ENCODE measurements at places on chromosomes 3 and 15.
A peak's percentile ranks its signal among the peaks of the same experiment; 100 is the strongest.

GRCh38 chr3:94336046-94336753 lies 273.3 kb downstream of the NSUN3 start:
- peak; percentile 15 for DNase-seq

GRCh38 chr3:129507181-129507831 lies 21.1 kb upstream of the RHO start:
- no peak for DNase-seq

GRCh38 chr3:111729087-111729846 lies 129.8 kb upstream of the PHLDB2 start:
- no peak for DNase-seq

DNA sequence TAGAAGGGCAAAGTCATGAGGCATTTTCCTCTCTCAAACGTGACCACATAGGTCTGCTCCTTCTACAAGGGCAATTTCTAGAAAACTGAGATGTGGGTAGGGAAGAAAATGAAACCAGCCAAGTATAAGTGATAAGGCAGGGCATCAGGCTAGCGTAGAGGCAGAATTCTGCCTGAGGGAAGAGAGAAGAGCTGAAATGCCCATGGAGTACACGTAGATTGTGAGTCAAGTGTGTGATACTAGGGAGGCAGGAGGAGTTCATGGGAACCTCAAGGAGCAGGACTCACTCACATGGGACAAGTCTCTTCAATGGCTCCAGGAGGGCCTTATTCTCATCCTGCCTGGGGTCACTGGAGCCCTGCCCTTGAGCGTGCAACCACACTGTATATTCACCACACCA lies 34.9 kb upstream of the PPP4R2 start:
- no peak for DNase-seq

GRCh38 chr15:43198992-43199391 lies 13.8 kb downstream of the CCNDBP1 start:
- DNase-seq: no peak

GRCh38 chr15:77630956-77631744 lies 1.6 kb downstream of the LINGO1 start:
- DNase-seq: no peak

GRCh38 chr15:80779658-80780415 lies 667 bp downstream of the CEMIP start:
- no peak for DNase-seq

DNA sequence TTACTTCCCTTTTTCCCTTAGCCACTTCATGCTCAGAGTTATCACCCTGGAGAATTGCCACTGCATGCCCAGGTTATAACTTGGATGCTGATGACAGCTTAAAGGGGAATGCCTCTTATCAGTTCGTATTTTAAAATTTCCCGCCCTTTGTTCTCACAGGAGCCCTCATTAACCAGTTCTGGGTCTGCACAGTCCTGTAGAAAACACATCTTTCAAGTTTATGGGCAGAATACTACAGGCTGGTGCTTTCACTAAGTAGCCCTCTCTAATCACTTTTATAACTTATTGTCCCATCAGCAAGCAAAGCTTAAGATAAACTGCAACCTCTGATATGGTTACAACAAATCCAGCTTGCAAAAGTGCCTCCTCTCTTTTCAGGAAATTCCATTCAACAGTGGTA lies 587.3 kb upstream of the UBE2E2 start:
- no peak for DNase-seq

DNA sequence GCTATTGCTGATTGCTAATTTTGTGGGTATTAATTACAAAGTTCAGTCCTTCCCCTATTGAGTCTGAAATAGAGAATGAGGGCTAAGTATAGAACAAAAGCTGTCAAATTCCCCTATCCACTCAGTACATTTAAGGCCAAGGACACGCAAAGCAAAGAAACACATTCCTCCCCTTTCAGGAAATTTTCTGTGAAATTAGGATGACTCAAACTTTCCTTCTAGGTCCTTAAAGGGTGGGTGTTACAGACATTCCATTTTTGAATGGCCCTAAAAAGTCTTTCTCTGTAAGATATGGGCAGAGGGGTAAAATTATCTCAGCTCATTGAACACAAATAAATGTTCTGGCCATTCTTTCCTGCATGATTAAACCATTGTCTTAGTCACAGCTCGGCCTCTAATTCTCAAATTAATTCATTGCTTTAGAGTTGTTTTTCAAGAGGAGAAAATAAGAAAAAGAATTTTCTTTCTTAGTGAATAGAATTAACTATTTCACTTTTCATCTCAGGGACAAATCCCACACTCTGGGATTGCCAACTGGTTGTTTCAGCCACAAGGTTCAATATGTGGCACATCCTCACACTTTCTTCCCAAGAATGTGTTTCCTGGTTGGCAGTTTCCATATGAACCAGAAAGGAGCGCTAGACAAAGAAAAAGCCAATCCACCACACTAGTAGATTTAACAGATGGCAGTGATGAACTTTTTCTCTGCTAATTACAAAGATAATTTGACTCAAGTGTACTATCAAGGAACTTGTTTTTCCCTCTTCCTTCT lies 424.1 kb downstream of the ZNF385D start:
- no peak for DNase-seq

DNA sequence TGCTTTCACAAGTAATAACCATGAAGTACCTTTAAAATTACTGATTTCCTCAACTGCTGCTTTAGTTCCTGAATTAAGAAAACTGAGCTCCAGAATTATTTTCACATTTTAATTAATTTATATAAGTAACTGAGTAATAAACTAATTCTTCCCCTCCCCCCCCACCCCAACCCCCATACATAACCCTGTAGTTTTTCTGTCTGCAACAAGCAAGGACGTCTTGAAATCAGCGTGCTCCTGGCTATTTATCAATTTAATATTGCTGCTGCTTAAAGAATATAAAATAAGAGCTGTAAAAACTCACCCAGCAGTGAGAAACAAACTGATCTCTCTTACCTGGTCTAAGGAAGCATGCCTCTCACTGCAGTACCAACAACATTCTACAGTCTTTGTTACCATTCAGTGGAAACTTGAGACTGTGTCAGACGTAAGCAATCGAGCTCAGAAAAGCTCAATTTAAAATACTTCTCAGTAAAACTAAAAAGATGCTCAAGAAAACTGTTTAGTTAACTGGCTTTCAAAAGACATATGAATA lies 121.0 kb downstream of the TFDP2 start:
- DNase-seq: peak; percentile 78

- no peak for DNase-seq
These were observed 28.6 kb upstream of the NDUFB4 start for GRCh38 chr3:120567370-120568201.

- no peak for DNase-seq
These were observed 1.3 kb downstream of the SLC6A6 start for GRCh38 chr3:14403619-14404155.

DNA sequence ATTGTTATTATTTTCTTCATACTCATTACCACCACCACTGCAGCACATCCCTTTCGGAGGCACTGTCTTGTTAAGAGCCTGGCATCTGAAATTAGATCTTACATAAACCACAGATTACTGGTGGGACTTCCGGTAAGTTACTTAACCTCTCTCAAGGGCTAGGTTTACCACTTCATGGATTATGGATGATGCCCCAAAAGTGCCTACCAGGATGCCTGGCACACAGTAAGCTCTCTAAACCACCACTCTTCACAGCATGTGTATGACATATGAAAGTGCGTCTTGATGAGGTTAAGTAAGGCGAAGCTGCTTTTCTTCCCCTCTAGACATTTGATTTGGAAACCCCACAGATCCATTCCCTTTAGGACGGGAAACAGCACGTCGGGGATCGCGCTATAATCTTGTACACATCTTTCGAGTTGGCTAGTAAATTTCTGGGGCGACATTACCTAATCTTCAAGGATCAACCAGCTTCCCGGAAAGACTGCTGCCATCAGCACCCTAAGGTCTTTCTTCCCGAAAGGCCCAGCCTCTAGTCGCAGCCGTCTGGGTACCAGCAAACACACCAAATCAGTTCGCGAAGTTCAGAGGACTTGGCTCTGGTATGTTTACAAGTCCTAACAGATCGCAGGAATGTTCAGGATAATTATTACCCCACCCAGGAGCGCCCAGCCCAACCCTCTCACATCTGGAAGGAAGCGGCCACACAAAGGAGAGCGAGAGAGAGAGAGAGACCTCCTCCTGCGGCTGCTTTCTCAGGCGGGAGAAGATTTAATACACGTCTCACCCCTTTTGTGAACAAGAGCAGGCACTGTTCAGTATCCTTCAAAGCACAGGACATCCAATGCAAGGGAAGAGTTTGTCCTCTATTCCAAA lies 155.1 kb upstream of the FRMD4B start:
- DNase-seq: no peak

GRCh38 chr15:52121006-52121405 lies 8.4 kb upstream of the BCL2L10 start:
- no peak for DNase-seq

DNA sequence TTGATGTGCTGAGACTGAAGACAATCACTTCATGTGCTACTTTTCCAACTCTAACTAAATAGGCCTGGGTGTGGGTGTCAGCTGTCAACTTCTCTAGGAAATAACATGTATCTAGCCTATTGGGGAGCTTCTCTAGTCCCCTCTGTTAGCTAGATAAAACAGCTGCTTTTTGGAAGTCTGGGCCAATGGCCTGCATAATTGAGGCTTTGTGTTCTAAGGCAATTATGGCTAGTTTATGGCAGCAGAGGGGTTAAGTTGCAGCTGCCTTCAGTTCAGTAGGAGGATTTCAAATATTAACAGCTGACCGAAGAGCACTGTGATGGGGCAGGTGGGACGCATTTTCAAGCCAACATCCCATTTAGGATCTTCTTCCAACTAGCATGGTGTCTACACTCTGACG lies 6.4 kb downstream of the COL8A1 start:
- DNase-seq: no peak

- DNase-seq: no peak
These were observed 37.2 kb downstream of the GOLIM4 start for GRCh38 chr3:168058481-168058880.

DNA sequence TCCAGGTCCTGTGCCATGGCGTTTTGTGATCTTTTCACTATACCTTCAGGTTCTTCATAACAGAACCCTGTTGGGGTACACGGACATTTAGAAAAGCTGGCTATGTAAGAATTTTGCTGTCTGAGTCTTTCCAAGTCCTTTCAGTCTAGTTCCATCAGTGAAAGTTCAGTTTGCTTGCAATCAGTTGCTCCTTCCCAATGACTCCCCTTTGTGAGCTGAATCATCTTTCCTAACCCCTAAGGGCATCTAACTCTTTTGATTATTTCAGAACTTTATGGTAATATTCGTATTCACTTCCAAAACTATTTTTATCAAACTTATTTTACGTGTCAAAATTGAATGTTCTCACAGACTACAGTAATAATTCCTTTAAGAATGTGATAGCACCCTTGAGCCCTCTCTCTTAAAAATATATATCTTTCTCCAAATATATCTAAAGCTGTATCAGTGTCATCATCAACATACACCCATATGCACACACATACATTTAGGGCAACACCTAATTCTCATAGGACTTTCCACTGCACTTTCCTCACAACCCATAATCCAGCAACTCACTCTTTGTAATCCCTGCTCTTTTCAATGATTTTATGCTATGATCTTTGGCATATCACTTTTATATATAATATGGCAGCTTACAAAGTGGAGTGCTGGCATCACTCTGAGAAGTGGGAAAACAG lies 263.7 kb downstream of the GBE1 start:
- no peak for DNase-seq

- DNase-seq: no peak
These were observed 29.0 kb downstream of the RAB27A start for GRCh38 chr15:55260562-55261131.

DNA sequence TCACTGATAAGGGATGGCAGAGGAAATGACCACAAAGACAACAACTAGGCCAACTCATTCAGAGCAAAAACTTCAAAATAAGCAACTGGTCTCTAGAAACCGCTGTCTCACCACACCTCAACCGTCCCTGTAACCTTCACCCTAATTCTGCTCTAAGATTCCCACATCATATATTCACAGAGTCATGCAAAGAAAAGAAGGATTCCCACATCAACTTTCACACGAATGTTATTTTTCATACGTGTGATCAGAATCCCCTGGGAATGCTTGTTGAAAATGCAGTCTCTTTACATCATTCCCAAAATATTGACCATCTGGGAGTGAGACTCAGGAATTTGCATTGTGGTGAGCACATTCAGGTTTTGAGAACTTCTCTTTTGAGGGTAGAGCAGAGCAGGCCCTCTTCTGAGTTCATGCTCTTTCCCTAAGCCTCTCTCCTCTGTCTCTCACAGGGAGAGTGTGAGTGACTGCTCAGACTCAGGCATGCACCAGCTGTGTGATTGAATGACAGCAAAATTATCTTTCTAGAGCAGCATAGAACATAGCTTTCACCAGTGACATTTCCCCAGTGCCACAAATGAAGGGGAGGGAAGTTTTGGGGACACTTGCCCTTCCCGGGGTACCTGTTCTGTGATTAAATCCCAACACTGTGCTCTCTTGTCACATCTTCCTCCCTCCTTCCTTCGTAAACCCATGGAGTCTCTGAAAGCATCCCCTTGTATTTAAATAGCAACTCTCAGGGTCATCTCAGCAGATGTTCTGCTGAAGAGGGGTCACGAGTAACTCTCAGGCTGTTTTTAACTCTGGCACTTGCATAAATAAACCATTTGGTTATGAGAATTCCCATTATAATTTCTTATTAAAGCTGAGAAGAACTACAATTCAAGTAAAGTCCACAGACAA lies 170.9 kb downstream of the PLCL2 start:
- no peak for DNase-seq
